ENCODE measurements at places on chromosomes 11 and 22.

GRCh38 chr11:114019046-114019445 is 40.5 kb upstream of the ZBTB16 start:
- no peak for DNase-seq

- DNase-seq = no peak
Measured at GRCh38 chr11:93784935-93785360, 866 bp downstream of the MED17 start.

GRCh38 chr11:3835751-3836150 is 5.0 kb downstream of the RHOG start:
- no peak for DNase-seq

DNA sequence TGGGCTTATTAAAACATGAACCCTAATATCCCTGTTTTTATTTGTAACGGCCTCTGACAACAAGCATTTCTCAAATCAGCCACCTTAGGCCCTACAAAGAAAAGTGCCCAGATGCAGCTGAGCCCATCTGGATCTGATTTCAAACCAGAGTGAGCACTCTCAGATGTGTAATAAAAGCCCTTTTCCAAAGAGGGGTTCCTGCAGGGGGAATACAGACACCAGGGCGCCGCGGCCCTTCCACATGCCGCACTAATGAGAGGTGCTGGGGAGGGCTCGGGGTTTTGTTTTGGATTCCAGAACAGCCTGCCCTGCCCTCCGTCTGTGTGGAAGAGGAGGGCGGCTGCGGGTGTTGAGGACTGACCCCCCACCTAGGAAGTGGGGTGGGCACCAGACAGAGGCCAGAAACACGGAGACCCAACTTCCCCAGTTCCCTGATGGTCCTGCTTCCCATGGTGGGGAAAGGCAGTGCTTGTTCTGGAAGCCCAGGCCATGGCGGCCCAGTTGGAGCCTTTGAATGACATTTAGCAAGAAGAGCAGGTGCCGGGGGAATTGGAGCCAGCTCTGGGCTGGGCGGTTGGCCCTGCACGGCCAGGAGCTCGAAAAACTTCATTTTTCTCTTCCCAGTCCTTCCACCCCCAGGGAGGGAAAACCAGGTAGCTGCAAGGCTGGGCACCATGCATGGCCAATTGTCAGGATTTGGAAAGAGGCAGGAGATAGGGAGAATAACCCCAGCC is 63.7 kb downstream of the MACROD1 start:
- no peak for DNase-seq

GRCh38 chr11:112581747-112582146 is 321.1 kb upstream of the PLET1 start:
- DNase-seq = no peak

DNA sequence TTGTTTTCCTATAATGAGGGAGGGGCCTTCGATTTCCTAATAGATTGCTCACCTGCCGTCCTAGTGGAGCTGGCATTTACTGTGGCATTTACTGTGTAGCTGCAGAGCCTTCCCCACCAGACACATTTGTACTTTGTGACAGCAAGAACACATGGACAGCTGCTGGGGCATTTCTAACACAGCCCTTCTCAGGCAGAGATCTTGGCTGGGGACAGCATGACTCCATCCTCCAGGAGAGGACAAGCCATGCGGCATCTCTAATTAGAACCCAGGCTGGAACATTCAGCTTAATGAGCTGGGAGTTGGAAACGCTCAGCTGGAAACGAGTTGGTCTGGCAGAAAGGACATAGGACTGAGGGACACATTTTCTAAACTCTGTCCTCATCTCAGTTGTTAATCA is 887.5 kb downstream of the NTM start:
- no peak for DNase-seq

DNA sequence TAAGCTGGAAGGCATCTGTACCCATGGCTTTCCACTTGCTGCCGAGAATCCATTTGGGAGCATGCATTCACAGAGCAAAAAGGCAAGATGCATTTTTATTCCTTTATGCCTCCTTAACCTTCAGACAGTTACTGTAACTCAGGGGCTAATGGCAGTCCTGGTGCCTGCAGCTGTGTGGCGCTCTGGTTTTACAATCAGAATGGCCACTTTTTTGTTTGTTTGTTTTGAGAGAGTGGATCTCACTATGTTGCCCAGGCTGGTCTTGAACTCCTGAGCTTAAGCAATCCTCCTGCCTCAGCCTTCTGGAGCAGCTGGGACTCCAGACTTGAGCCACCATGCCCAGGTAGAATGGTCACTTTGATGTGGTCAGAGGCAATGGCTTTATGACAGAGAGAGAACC is 101.8 kb downstream of the NAV2 start:
- no peak for DNase-seq

- DNase-seq = no peak
Measured at GRCh38 chr11:13134886-13135285, 125.8 kb downstream of the RASSF10 start.

DNA sequence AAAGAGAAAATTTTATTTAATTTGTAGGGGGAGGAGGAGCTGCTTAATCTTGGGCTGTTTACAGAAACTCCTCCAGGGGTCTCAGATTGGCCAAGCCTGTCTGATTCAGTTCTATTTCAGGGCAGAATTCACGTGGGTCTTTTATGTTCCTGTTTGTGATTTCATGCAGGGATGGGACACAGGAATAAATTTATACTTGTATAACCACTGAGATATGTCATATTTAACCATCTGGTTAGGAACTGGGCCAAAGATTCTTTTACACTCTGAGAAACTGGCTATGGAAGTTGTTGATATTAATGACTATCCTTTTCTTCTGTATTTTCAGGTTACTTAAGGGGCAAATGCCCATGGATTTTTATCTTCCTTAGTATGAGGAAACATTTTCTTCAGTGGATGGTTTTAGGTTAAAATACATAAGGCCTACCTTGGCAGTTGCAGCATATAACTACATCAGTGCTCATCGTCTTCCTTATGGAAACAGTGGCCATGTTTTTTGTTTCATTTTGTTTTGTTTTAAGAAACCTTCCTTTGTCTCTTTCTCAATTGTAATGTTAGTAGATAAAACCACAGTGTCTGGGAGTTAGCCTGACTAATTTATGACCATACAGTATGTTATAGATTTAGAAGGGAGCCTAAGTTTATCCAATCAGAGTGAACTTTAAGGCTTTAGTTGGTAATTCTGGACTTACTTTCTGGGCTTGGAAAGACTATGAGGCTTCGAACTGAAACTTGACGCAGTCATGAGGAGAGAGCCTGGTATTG is 132.4 kb upstream of the ANO3 start:
- no peak for DNase-seq

- no peak for DNase-seq
Measured at GRCh38 chr11:44446996-44447771, 118.3 kb upstream of the CD82 start.

GRCh38 chr11:112828421-112828820 is 132.8 kb upstream of the NCAM1 start:
- no peak for DNase-seq

DNA sequence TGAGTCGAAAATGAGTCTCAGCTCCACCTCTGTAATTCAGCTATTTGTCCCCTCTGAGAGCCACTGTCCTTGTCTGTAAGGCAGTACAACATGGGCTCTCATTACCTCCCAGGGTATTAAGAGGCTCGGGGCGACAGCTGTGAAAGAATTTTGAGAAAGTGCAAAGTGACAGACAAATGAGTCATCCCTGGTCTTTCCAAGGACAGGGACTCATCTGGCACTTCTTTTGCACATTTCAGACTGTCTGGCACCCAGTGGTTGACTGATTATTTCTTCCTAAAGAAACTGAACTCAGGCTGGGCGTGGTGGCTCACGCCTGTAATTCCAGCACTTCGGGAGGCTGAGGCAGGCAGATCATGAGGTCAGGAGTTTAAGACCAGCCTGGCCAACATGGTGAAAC is 62.1 kb upstream of the ARFGAP3 start:
- no peak for DNase-seq

- DNase-seq = no peak
Measured at GRCh38 chr22:29827091-29827490, 11.0 kb downstream of the ASCC2 start.

- DNase-seq = no peak
Measured at GRCh38 chr11:75315439-75315805, 36.0 kb downstream of the ARRB1 start.

- no peak for DNase-seq
Measured at GRCh38 chr11:693415-693831, 1.6 kb downstream of the DEAF1 start.

DNA sequence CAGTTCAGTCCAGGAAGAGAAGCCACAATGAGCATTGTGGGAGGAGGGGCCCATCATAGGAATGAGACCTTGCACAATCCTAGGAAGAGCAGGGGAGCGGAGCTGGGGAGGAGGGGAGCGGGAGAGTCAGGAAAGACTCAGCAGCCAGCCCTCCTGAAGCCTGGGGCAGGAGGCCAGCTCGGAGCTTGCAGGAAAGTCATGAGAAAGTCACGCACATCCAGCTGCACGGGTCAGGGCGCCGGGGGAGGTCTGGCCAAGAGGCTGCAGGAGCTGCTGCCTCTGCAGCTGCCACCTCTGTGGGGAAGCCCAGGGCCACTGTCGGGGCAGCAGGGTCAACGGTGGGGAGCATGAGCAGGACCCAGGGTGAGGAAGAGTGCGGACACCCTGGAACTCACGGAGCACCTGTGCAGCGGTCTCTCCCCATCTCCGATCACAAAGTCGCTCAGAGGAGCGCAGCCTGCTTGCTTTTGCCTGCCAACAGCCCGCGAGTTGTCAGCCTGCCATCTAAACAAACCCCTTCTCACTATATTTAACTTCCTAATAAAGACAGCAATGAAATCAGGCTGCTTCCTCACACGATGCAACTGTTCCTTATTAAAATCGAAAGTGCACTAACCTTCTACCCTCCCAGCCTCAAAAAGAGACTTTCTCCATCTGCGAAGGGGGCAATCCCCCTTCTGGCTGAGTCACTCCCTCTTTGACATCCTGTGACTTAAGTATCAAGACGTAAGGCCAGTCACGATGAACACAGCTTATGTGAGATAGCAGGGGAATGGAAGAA is 52.9 kb upstream of the RTL6 start:
- no peak for DNase-seq

DNA sequence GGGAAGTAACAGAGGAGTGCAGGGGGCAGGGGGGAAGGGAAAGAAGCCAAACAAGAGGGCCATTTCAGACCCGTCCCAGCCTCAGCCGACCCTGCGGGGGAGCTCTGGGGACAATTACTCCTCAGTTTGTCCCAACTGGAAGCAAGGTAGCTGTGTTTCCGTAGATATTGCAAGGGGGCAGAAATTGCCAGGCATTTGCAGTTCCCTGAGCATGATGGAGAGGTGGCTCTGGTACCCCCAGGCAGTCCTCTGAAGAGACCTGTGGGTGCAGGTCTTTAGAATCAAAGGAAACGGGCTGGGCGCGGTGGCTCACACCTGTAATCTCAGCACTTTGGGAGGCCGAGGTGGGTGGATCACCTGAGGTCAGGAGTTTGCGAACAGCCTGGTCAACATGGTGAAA is 13.8 kb upstream of the JAM3 start:
- no peak for DNase-seq

Data from NCI-H2081 (cell line).